Left lung (tissue), 14 donors: ENCODE measurements at places on chromosomes 11 and 22.

GRCh38 chr22:40547729-40548143 is 88.8 kb downstream of the MRTFA start:
- DNase-seq = no peak

- no peak for DNase-seq
Measured at GRCh38 chr11:62409831-62410230, 9.0 kb upstream of the SCGB1A1 start.

DNA sequence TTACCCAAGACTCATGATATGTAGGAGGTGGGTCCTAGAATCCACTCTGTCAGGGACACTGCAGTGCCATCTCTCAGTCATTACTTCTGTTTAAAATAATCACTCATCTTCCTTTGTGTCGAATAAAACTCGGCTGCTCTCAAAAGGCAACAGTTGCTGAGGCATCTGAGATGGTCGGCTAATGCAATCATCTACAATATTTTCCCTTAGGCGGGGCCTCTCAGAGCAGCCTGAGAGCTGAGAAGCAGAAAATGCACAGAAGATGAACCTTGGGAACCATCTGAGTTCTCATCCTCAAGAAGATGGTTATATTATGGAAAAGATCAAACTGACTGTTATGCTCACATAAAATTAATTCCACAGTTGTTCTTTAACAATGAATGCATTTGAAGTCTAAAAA is 1518.2 kb upstream of the TENM4 start:
- no peak for DNase-seq

DNA sequence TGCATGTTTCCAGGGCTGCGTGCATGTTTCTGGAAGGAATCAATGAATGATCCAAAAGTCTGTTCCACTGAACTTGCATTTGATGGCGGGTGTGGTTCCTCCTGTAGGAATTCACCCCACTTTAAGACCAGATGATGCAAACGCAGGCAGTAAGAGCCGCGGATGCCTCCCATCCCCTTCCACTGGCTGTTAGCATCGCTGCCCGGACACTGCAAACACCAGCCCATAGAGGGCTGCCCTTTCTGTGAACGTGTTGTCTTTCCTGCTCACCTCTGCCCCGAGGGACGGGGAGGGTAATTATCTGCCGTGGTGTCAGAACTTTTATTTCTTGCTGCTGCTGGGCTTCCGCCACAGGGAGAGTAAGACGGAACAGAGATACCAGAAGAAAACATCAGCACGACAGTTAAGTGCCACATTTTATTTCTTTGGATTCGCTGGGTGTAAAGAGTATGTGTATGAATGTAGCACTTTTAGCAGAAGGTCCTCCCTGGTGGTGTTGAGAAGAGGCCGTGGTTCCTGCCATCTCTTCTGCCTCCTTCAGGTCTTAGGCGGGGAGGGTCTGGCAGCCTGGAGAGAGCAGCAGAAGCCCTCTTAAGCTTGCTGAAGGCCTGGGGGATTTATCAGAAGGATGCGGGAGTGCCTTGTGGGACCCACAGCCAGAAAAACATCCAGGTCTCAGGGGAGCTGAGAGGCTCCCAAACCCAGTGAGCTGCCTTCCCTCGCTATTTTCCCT is 53.2 kb upstream of the NECTIN1 start:
- no peak for DNase-seq

DNA sequence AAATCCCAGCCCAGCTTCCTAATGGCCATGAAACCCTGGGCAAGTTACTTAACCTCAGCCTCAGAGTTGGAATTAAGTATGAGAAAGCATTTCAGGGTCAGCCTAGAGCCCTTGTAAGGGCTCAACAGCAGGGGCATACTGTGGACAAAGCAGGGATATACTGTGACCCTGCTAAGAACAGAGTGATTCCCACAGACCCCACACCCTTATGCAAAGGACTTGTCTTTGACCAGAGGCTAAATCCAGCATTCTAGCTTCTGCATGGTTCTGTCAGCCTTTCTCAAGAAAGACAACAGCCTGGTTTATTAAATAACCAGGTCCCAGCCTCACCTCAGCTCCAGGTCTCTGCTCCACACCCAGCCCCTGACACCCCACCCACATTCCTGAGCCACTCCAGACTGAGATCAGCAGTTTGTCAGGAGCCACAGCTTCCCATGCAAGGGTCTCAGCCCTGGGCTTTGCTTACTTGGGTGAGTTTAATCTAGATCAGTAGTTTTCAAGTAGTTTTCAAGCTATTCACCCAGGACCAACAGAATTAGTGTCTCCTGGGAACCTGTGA is 69.2 kb downstream of the GALNT18 start:
- DNase-seq = no peak

GRCh38 chr11:5686426-5686825 is 1.6 kb upstream of the TRIM5 start:
- no peak for DNase-seq

- no peak for DNase-seq
Measured at GRCh38 chr11:4480577-4481239, 1.7 kb upstream of the OR52K1 start.

DNA sequence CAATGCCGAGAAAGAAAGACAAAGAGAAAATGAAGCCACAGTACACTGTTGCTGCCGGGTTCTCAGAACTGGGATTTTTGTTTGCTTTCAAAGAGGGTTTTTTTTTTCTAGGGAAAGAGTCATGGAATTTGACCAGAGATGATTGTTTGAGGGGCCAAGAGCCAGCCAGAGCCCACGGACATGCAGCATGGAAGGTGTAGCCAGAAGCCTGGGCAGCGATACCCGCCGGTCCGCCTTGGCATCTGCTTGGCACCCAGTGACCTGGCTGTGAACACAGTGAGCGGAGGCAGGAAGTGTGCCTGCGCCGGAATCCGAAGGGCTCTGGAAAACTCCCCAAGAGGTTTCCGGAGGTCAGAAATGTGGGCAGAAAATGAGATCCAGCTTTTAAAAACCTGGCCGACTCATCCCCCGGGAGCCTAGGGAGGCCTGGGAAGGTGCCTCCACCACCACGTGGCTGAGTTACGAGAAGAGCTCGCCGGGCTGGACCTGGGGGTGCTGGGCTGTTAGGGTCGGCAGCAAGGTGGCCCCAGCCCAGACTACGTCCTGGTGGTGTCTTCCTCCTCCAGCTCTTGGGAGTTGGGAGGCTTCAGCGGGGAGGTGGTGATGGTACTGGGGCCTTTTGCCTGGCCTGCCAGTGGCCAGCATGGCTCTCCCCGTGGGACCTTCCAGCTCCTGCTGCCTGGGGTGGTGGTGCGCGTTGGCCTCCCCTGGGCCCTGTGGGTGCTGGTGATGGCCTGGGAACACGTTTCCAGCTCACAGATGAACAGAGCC is 61.6 kb upstream of the PPARA start:
- no peak for DNase-seq

- no peak for DNase-seq
Measured at GRCh38 chr22:48719978-48720661, 1107.6 kb downstream of the BRD1 start.

DNA sequence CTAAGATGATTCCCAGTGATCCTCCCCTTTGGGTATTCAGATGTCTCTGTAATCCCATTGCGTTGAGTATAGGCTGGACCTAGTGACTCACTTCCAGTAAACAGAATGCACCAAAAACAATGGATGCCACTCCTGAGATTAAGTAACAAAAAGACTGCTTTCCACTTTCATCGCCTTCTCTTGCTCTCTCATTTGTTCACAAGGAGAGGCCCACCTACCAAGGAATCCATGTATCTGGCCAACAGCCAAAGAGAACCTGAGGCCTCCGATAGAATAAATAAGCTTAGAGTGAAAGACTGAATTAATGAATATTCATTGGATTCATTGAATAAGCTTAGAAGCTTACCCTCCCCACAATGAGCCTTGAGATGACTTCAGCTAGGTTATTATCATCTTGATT is 454.6 kb downstream of the KCNA4 start:
- no peak for DNase-seq

DNA sequence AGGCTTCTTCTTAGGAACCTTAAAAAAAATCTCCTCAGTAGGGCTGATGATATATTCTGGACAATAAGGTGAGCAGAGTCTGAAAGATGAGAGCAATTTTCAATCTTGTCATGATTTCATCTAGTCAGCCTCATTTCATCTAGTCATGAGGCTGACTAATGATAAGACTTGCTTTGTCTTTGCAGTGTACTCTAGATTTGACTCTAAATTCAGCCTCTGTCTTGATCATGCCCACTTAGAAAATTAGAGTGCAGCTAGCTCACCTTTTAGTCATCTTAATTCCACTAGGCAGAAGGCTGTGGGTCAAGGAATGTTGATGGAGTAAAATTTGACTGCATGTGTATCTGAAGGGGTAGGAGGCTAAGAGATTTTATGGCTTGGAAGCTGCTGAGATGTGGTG is 5.5 kb downstream of the EHF start:
- DNase-seq = no peak

- DNase-seq = no peak
Measured at GRCh38 chr11:77072851-77073327, 6.1 kb downstream of the CAPN5 start.

GRCh38 chr11:26493616-26494015 is 78.4 kb downstream of the MUC15 start:
- no peak for DNase-seq

DNA sequence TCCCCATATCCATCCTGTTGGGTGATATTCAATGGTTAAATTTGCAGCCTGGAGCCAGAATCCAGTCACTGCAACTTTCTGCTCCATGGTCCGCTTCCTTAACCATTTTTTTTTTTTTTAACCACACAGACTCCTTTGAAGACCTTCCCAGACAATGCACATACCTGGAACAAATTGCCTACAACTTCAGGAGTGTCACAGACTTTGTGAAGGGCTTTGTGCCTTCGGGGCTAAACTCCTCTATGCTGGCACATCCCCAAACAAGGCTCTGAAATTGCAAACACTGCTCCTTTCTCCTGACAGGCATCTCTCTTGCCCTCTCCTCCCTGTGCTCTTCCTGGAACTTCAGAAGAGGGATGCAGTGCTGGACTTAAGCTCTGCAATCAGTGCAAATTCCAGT is 40.6 kb downstream of the TENM4 start:
- no peak for DNase-seq

DNA sequence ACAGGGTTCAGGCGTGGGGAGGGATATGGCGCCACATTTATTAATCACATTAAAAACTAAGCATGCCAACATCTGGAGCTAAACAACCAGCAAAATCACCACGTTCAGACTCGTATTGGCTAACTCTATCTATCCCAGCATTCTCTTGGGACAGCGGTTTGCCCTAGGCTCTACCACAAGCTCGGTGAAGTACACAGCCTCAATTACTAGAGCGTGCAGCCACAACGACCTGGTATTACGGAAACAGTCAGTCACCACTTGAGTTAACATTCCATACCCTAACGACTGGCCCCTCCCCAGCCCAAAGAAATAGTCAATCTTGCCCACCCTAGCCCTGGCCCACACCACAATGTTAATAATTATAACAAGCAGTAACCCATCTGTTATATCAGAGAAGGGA is 32.1 kb downstream of the APOL5 start:
- DNase-seq = no peak

GRCh38 chr22:27771637-27772036 is 29.9 kb downstream of the MN1 start:
- no peak for DNase-seq

- no peak for DNase-seq
Measured at GRCh38 chr22:50084080-50084477, 1.1 kb downstream of the MLC1 start.

DNA sequence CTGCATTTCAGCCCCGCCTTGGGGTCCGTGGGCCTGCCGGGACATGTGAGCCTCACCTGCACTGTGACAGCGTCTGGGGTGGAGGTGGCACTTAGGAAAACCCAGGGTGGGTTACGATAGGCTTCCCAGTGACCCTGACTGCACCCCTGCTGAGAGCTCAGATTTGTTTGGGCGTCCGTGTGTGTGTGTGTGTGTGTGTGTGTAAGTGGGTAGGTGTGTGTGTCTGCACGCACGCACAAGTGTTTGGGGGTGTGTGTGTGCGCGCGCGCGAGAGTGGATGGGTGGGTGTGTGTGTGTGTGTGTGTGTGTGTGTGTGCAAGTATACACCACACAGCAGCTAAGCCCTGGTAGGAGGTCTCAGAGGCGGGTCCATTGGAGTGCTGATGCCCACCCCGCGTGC is 12.1 kb upstream of the ARHGAP8 start:
- DNase-seq = peak; percentile 34

DNA sequence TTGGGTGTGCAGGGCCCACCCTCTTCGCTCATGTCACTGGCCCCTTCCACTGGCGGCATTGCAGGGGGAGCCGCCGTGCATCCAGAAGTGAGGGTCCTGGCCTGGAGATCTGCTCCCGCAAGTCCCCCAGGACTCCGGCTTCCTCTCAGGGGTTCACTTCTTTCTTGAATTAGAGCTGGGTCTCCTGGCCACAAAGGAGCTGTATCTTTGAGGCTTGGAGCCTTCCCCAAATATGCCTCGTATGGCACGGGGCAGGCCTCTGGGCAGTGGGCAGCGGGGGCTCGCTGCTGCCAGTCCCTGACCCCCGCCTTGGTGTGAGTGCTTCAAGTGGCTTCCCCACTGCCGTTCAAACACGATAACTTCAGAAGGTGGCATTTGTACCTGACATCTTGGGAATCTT is 7.4 kb upstream of the IFITM3 start:
- DNase-seq = no peak

- DNase-seq = no peak
Measured at GRCh38 chr11:120971825-120972224, 52.1 kb upstream of the TBCEL start.

GRCh38 chr11:128839081-128839480 is 28.0 kb downstream of the KCNJ1 start:
- no peak for DNase-seq

DNA sequence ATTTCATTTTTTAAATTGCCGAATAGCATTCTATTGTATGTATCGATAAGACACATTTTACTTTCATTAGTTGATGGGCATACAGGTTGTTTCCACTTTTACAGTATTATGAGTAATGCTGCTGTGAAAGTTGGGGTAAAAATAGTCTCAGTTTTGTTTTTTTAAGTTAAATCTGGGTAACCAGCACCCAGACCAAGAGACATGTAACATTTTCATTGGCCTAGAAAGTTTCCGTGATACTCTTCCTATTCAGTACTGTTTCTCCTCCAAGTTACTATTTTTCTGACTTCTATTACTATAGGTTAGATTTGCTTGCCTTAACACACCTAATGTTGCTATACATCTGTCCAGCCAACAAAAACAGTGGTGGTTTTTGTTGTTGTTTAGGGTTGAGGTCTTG is 12.3 kb downstream of the IPO7 start:
- no peak for DNase-seq

DNA sequence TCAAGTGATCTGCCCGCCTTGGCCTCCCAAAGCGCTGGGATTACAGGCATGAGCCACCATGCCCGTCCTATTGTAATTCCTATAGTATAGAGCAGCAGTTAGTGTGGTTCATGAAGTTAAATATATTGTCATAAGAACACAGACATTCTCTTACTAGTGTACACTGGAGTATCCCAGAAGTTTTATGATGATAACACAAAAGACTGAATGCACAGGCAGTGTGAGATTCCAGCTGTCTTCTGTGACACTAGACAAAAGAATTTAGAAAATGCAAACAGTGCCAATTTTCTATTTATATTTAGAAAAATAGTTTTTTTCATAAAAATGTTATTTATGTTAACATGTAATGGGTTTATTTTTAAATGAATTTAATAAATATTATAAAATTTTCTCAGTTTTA is 39.4 kb upstream of the RBX1 start:
- DNase-seq = peak; percentile 7
